B cell (primary cell): ENCODE measurements at places on chromosomes 6 and 20. TPM values are rescaled to one million over a fixed set of nuclear protein-coding genes. Genes with fewer than 3 reads are reported as not detected.

SCAND1 gene
- polyA plus RNA-seq: 66.9 and 102 TPM in 2 replicates

RBBP9 gene
- 3.1 and 3.7 TPM in 2 replicates for polyA plus RNA-seq

DNA sequence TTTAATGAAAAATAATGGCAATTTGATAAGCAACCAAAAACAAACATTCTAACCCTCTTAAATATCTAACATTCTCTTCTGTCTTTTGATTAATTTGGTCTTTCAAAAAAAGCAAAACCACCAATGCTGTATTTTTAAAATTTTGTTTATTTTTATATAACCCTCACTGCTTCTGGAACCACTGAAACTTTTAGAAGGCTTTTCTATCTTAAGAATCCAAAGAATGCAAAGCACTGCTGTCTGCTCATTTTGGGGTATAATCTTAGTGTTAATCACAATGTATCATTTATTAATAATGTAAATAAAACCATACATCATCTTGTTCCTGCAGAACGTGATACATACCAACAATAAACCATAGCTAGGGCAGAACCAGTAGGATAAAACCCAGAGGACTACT, 14.0 kb downstream of the STK38 start:
- no peak for DNase-seq

DNA sequence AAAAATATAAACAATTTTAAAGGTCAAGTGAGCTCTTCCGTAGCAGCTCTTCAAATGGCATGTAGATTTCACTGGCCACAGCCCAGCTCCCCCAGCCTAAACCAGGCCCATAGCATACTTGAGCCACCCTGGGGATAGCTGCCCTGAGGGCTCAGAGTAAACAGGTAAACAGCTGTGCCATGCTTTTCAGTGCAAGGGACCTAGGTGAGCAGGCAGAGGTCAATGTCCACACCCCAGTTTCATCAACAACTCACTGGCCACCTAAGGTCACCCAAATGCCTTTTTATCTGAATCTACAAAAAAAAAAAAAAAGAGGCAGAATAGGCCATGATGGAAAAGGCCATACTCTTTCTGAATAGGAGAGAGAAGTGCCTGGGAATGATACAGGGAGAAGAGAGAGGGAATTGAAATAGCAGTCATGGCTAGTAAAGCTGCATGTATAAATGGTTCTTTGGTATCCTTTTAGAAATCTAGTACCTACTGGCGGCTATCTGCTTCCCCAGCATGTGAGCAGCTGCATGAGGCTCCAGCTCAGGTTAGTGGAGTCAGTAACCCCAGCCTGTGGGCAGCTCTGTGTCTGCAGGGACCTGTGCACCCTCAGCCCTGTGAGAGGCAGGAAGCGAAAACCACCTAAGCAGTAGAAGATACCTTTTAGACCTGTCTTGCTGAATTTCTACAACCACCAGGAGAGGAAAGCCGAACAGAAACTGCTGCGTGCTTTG, 77.0 kb downstream of the FOXA2 start:
- DNase-seq: no peak

DNA sequence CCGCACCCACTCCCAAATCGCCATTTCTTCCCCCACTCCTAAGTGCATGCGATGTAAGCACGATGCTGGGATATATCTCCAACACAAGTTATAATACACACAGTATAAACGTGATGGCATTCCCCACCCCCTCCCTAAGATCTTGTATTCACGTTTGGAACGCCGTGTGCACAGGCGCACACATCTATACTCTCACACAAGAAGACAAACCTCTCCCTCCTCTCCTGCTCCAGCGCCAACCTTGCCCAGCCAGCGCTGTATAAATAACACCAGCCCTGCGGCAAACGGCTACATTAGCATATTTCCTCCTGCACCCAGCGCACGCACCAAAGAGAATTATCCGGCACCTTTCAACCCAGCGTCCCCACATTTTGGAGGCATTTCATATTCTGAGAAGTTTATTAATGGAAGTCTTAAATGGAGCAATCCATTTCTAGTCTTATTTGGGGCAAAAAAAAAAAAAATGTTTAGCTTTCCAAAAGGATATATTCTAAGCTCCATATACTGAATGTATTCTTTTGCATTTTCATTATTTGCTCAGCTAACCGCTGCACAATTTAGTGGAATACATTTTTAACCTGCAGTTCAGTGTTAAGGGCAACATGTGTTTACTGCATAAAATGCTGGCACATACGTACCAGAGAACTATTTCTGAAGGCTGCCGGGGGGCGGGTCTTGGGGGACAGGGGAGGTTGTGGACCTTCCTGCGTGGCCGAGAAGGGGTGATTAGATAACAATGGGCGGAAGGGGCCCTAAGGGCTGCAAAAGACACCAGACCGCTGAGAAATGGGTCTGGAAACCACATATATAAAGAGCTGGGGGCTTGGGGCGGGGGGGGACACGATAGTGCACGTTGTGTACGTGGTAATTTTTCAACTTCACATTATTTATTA, 1.1 kb upstream of the SLC22A23 start:
- peak; percentile 37 for DNase-seq

- no peak for DNase-seq
Observed at GRCh38 chr20:56588996-56589395, 40.1 kb upstream of the TFAP2C start.

DNA sequence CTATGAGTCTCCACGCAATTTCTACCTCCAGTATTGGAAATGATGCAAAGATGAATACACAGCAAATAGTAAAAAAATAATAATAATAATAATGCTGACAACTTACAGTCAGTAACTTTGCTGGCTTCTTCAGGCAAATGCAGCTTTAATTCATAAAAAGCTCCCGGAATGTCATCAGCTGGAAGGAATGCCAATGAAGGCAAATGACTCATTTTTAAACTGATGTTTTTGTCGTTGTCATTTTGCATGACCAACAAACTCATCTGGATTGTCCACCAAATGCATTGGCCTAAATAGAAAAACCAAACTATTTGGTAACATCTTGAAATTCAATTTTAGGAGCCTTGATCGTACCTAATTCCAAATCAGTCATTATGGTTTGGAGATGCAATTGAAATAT, 217.1 kb downstream of the ALDH8A1 start:
- no peak for DNase-seq

DNA sequence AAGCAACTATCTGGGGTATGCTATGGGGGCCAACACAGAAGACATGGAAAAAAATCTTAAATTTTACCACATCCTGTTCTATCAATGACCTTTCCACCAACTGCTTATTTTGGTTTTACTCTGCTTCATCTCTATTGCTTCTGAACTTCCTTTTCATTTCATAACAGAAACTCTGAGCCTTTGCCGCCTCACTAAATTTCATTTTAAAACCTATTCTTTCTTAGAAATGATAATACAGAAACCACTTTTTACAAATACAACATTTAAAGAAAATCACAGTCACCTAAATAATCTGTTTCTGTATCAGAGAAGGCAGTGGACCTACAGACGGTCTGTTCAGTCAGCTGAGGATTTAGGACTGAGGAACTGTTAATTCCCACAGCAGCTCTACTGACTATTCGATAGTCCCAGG, 117.5 kb downstream of the KCNQ5 start:
- DNase-seq: no peak
